ENCODE measurements at places on chromosomes 16 and 17. TPM values are rescaled to one million over a fixed set of nuclear protein-coding genes. Genes with fewer than 3 reads are reported as not detected.

ERBB2 gene
- total RNA-seq = 256 TPM

NOL3 gene
- 65.9 TPM for total RNA-seq

CD300A gene
- not detected for total RNA-seq

PDILT gene
- not detected for total RNA-seq

PCGF2 gene
- 10.9 TPM for total RNA-seq

HSF4 gene
- total RNA-seq = 29.5 TPM

CHST6 gene
- 3.7 TPM for total RNA-seq

CES5A gene
- not detected for total RNA-seq

MBTD1 gene
- 3.8 TPM for total RNA-seq

ESRP2 gene
- 76.5 TPM for total RNA-seq

KCNAB3 gene
- not detected for total RNA-seq

RAPGEFL1 gene
- 338 TPM for total RNA-seq

ABAT gene
- total RNA-seq = 25.2 TPM

GRCh38 chr16:1380195-1380594 lies 28.5 kb downstream of the GNPTG start:
- DNase-seq = no peak
- no peaks in the 10 kb centered on the region for H3K27me3 ChIP-seq
- H3K27ac ChIP-seq = no peak overlapping the region
- peaks cover 19% of the 10 kb centered on the region for H3K4me1 ChIP-seq
- no peaks in the 10 kb centered on the region for H3K36me3 ChIP-seq

DNA sequence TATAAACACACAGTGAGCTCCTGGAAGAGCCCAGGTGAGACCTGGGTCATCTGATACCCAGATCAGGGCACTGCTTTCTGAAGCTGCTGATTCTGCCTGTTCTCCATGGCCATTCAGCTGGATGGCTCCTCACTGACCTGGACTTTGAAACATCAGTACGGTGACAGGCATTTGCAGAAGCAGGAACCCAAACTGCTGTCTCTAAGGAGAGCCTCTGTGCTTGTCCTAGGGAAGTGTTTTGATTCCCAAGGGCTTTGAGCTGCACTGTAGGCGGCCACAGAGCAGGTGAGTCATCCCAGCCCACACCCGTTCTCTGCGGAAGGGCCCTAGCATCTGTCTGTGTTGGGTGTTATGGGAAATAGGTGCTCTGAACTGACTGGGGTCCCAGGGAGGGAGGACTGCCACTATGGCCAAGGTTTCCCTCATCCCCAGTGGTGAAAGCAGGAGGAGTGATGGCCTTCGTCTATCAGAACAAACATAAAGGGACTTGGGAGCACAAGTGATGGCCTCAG lies 60.7 kb upstream of the ADCY9 start:
- H3K4me1 ChIP-seq = no peaks in the 10 kb centered on the region
- no peak overlapping the region for H3K27ac ChIP-seq
- no peak overlapping the region for H3K4me3 ChIP-seq
- no peaks in the 10 kb centered on the region for H3K27me3 ChIP-seq
- H3K36me3 ChIP-seq = no peaks in the 10 kb centered on the region

DNA sequence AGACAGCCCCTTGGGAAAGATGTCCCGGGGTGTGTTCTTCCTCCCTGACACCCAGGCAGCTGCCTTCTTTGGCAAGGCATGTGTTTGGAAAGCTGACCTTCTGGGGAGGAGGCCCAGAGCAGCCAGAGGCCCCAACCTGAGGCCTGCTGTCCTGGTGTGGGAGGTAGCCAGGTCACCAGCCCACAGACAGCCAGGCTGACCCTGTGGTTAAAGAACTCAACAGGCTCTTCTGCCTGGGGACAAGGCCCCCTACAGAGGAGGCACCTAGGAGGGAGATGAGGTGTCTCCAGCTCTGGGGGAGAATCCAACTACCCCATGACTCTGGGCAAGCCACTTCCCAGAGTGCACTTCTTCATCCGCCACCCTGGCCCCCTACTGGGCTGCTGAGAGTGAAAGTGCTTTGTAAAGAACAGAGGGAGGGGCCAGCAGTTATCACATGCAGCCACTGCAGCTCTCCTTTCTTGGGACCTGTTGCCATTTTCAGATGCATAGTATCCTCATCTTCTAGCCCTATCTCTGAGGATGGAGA lies 13.1 kb upstream of the SREBF1 start:
- DNase-seq = peak; percentile 55
- peaks cover 42% of the 10 kb centered on the region for H3K4me1 ChIP-seq
- no peak overlapping the region for H3K4me3 ChIP-seq
- H3K27me3 ChIP-seq = no peaks in the 10 kb centered on the region
- peak overlapping the region; percentile 65 for H3K27ac ChIP-seq

GRCh38 chr17:53390575-53390974 lies 432.2 kb upstream of the KIF2B start:
- H3K4me3 ChIP-seq = no peak overlapping the region
- H3K27ac ChIP-seq = no peak overlapping the region
- no peaks in the 10 kb centered on the region for H3K36me3 ChIP-seq
- DNase-seq = no peak
- H3K4me1 ChIP-seq = no peaks in the 10 kb centered on the region

GRCh38 chr16:86319585-86320236 lies 190.6 kb upstream of the FOXF1 start:
- H3K4me1 ChIP-seq = no peaks in the 10 kb centered on the region
- H3K27me3 ChIP-seq = no peaks in the 10 kb centered on the region
- H3K36me3 ChIP-seq = no peaks in the 10 kb centered on the region
- H3K27ac ChIP-seq = no peak overlapping the region
- H3K4me3 ChIP-seq = no peak overlapping the region
- DNase-seq = no peak

- DNase-seq = no peak
- no peaks in the 10 kb centered on the region for H3K27me3 ChIP-seq
- no peak overlapping the region for H3K27ac ChIP-seq
These were observed 16.9 kb upstream of the MYLK3 start for GRCh38 chr16:46765050-46765449.

GRCh38 chr16:54158986-54159385 lies 127.6 kb downstream of the IRX3 start:
- H3K27ac ChIP-seq = no peak overlapping the region
- H3K4me3 ChIP-seq = no peak overlapping the region
- H3K36me3 ChIP-seq = no peaks in the 10 kb centered on the region
- DNase-seq = no peak
- H3K4me1 ChIP-seq = no peaks in the 10 kb centered on the region

DNA sequence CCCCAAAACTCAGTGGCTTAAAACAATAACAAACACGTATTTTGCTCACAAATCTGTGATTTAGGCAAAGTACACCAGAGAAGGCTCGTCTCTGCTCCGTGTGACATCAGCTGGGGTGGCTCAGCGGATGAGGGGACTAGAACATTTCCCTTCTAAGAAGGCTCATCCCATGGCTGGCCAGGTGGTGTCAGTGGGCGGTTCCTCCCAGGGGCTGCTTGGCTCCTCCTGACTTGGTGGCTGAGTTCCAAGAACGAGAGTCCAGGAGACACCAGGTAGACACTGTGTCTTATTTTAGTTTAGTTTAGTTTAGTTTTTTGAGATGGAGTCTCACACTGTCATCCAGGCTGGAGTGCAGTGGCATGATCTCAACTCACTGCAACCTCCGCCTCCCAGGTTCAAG lies 5.6 kb upstream of the CHMP6 start:
- H3K27ac ChIP-seq = no peak overlapping the region
- H3K4me1 ChIP-seq = peaks cover 24% of the 10 kb centered on the region

- H3K4me3 ChIP-seq = peak overlapping the region; percentile 58
- peaks cover 19% of the 10 kb centered on the region for H3K4me1 ChIP-seq
- peak; percentile 53 for DNase-seq
- H3K27ac ChIP-seq = peak overlapping the region; percentile 98
These were observed 811 bp upstream of the MAP2K3 start for GRCh38 chr17:21283482-21284318.

- peaks cover 26% of the 10 kb centered on the region for H3K4me1 ChIP-seq
- peak; percentile 82 for DNase-seq
- H3K27ac ChIP-seq = peak within 1 kb of the TSS; percentile 87
- H3K27me3 ChIP-seq = no peaks in the 10 kb centered on the region
- H3K36me3 ChIP-seq = no peaks in the 10 kb centered on the region
These were observed at the start of gene PYCARD for GRCh38 chr16:31202414-31203375. Gene PYCARD (minus strand): TSS chr16:31202760. CDS start chr16:31202690, 70 bp downstream.

GRCh38 chr16:79165506-79165905 lies 435.0 kb downstream of the MAF start:
- no peaks in the 10 kb centered on the region for H3K4me1 ChIP-seq
- no peak for DNase-seq
- no peaks in the 10 kb centered on the region for H3K27me3 ChIP-seq
- no peaks in the 10 kb centered on the region for H3K36me3 ChIP-seq
- H3K27ac ChIP-seq = no peak overlapping the region

DNA sequence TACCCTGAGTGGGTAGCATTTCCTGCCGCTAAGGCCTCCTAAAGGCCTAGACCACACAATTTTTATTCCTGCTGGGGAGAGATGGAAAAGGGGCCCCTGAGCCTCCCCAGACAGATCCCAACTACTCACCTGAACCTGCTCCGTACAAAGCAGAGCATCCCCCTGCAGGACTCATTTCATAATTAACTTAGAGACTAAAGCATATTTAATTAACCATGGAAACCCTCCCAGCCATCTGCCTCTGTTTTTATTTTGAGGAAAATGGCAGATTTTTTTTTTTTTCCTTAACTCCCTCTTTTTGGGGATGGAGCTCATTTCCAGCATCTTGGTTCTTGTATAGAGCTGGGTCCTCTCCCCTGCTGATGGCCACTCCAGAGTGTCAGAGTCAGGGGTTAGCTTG lies 96.5 kb upstream of the CRHR1 start:
- H3K27ac ChIP-seq = no peak overlapping the region
- no peak for DNase-seq
- no peaks in the 10 kb centered on the region for H3K36me3 ChIP-seq
- H3K27me3 ChIP-seq = peaks cover 35% of the 10 kb centered on the region
- H3K4me3 ChIP-seq = no peak overlapping the region
- H3K4me1 ChIP-seq = no peaks in the 10 kb centered on the region

- no peaks in the 10 kb centered on the region for H3K36me3 ChIP-seq
- H3K27me3 ChIP-seq = no peaks in the 10 kb centered on the region
- H3K4me1 ChIP-seq = no peaks in the 10 kb centered on the region
- no peak overlapping the region for H3K27ac ChIP-seq
- DNase-seq = peak; percentile 25
- H3K4me3 ChIP-seq = no peak overlapping the region
These were observed 16.9 kb downstream of the DOC2B start for GRCh38 chr17:164303-165235.

DNA sequence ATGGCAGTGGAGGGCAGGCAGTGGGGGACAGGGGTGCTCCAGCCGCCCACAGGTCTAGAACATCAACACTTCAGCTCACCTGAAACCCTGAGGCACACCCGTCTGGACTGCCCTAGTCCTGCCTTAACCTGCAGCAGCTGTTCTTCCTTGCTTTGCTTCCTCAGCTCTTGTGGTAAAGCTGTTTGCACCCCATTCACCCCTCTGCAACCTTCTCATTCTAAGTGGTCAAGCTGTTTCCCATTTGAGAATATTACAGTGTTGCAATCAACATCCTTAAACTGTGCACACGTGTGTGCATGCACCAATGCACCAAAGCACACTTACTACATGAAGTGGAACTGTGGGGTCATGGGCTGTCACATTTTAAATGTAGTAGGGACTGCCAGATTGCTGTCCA lies 32.4 kb downstream of the SCNN1B start:
- peaks cover 29% of the 10 kb centered on the region for H3K4me1 ChIP-seq
- no peaks in the 10 kb centered on the region for H3K36me3 ChIP-seq
- DNase-seq = no peak
- H3K27ac ChIP-seq = peak overlapping the region; percentile 69

GRCh38 chr17:69912805-69913204 lies 162.2 kb upstream of the KCNJ16 start:
- no peak for DNase-seq
- no peak overlapping the region for H3K4me3 ChIP-seq
- no peaks in the 10 kb centered on the region for H3K27me3 ChIP-seq
- no peak overlapping the region for H3K27ac ChIP-seq

- no peak for DNase-seq
- H3K4me3 ChIP-seq = no peak overlapping the region
These were observed 39.7 kb downstream of the PSME3IP1 start for GRCh38 chr16:57146040-57146647.

DNA sequence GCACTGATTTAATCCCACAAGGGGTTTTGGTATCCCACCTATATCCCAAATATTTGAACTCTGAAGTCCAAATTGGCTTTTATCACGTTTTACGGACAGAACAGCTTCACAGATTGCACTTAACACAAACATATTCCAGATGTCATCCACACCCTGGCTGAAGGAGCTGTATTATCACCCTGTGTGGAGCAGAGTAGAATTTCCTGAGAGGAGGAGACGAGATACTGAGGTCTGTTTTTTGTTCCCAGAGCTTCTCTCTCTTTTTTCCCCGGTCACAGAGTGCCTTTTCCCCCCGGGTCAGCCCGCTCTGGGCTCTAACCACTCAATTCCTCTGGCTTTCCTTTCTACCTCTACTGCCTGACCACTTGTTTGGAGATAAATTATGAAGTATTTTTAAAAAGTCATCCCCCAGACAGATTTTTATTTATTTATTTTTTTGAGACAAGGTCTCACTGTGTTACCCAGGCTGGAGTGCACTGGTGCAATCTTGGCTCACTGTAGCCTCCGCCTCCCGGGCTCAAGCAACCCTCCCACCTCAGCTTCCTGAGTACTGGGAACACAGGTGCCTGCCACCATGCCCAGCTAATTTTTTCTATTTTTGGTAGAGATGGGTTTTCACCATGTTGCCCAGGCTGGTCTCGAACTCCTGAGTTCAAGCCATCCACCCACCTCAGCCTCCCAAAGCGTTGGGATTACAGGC lies 30.7 kb downstream of the DNAH2 start:
- DNase-seq = no peak
- H3K36me3 ChIP-seq = no peaks in the 10 kb centered on the region
- H3K27me3 ChIP-seq = no peaks in the 10 kb centered on the region

- H3K36me3 ChIP-seq = no peaks in the 10 kb centered on the region
- peaks cover 4% of the 10 kb centered on the region for H3K4me1 ChIP-seq
- H3K27me3 ChIP-seq = no peaks in the 10 kb centered on the region
- peak overlapping the region; percentile 68 for H3K27ac ChIP-seq
- peak; percentile 64 for DNase-seq
These were observed 43.6 kb downstream of the SMG6 start for GRCh38 chr17:2259769-2260536.

DNA sequence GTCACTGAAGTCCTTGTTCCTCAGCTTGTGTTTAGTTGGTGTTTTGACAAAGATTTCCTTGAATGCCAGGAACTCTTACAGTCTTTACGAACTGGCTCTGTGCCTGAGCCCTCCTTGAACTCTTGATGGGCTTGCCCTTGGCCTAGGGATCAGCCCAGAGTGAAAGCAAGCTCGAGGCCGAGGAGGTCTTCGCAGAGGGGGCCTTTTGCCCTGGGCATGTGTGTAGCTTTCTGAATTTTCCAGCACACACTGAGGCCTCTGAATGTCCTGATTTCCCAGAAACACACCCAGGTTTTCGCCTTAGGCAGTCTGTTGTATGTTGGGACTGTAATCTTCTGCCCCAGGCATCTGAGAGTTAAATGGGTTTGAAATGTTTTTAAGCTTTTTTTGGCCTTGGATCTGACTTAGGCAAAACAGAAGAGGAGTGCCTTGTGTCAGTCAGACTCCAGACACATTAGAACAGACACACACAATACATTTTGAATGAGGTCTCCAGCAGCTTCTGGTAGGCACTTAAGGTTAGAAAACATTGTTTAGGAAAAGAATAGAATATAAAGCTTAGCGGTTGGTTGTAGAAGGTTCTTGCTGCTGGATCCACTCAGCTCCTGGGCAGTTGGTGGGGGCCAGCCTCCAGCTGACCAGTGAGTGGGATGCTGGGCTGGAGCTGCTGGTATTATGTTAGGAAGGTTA lies 17.1 kb downstream of the FOXK2 start:
- H3K27me3 ChIP-seq = no peaks in the 10 kb centered on the region
- no peak overlapping the region for H3K4me3 ChIP-seq
- H3K27ac ChIP-seq = peak overlapping the region; percentile 92
- H3K4me1 ChIP-seq = peaks cover 43% of the 10 kb centered on the region

All from transverse colon (tissue), 4 donors.